Panc1 (cell line): ENCODE measurements at places on chromosomes 5 and 9. TPM values are rescaled to one million over a fixed set of nuclear protein-coding genes. Genes with fewer than 3 reads are reported as not detected.

The PLAA gene
- total RNA-seq, result 13.3 TPM

DNA sequence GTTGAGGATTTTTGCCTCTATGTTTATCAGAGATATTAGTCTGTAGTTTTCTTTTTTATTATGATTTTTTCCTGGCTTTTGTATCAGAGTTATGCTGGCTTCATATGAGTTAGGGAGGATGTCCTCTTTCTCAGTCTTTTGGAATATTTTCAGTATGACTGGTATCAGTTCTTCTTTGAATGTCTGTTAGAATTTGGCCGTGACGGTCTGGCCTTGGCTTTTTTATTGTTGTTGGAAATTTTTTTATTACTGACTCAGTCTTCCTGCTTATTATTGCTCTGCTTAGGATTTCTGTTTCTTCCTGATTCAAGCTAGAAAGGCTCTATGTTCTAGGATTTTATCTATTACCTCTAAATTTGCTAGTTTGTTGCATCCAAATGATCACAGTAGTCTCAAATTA lies 421.9 kb downstream of the CDH10 start:
- no peak for DNase-seq

DNA sequence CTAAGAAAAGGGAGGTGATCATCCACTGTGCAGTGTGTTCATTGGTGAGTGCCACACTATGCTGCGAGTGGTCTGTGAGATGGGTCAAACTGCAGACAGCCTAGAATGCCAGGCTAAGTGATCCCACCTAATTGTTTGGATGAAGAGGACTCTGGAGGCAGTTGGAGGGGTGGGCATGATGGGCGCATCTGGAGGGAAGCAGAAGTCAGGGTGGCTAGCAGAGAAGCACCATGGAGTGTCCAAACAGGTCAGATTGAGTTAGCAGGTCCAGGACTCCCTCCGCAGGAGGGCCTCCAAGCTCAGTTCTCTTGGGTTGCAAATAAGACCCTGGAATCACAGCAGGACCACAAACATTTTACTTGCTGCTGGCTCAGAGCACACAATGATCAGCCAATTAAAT lies 19.9 kb upstream of the ANGPTL2 start:
- no peak for DNase-seq

The DRD1 gene
- 1.0 TPM for total RNA-seq

DNA sequence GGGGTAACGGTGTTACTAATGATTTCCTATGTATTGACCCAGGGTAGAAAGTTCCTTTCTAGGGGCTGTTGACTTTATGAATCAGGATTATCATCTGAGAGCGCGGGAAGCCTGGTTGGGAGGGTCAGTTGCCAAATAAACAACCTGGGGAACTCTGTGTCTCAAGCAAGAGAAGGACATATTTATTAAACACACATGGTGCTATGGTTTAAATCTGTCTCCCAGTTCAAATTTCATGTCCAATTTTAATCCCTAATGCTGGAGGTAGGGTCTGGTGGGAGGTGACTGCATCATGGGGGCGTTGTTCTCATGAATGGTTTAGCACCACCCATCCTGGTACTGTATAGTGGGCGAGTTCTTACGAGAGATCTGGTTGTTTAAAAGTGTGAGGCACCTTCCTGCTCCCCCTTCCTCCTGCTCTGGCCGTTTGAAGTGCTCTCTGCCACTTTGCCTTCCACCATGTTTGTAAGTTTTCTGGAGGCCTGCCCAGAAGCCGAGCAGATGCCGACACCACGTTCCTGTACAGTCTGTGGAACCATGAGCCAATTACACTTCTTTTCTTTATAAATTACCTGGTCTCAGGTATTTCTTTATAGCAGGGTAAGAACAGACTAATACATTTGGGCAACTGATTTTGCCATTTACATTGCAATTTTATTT lies 19.7 kb upstream of the GAS1 start:
- no peak for DNase-seq

- DNase-seq, result no peak
These were observed 116.3 kb upstream of the ANKRD55 start for GRCh38 chr5:56349461-56349860.

GRCh38 chr5:68372161-68372560 lies 156.6 kb downstream of the PIK3R1 start:
- no peak for DNase-seq

GRCh38 chr5:174547814-174548213 lies 176.6 kb upstream of the MSX2 start:
- DNase-seq, result no peak
